Esophagus muscularis mucosa (tissue), 4 donors: ENCODE measurements at places on chromosomes 11 and 22. TPM values are rescaled to one million over a fixed set of nuclear protein-coding genes. Genes with fewer than 3 reads are reported as not detected.

DNA sequence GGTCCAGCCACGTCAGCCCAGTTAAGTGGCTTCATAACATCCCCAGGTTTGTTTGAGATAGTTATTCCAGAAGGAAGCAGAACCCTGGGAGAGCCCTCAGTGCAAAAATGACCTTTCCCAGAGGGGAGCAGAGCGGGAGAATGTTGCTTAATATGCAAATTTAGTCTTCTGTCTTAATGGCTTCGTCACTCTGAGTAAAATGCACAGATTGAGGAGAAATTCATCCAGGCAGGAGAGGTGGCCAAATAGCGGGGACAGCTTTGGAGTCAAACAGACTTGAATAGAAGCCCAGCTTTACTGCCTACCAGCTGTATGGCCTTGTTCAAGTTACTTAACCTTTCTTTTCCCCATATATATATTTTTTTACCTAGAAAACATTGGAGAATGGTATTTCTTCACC is 12.3 kb upstream of the NRGN start:
- no peaks in the 10 kb centered on the region for H3K27me3 ChIP-seq
- H3K27ac ChIP-seq: no peak overlapping the region
- H3K36me3 ChIP-seq: no peaks in the 10 kb centered on the region
- no peak for DNase-seq
- peaks cover 13% of the 10 kb centered on the region for H3K4me1 ChIP-seq

- no peak overlapping the region for H3K27ac ChIP-seq
- no peaks in the 10 kb centered on the region for H3K4me1 ChIP-seq
- H3K4me3 ChIP-seq: no peak overlapping the region
- no peak for DNase-seq
- no peaks in the 10 kb centered on the region for H3K36me3 ChIP-seq
Measured at GRCh38 chr11:99199341-99199740, 178.6 kb downstream of the CNTN5 start.

- no peak overlapping the region for H3K4me3 ChIP-seq
- H3K27ac ChIP-seq: no peak overlapping the region
- peaks cover 36% of the 10 kb centered on the region for H3K36me3 ChIP-seq
Measured at GRCh38 chr22:24367841-24368240, 59.6 kb upstream of the ADORA2A start.

DNA sequence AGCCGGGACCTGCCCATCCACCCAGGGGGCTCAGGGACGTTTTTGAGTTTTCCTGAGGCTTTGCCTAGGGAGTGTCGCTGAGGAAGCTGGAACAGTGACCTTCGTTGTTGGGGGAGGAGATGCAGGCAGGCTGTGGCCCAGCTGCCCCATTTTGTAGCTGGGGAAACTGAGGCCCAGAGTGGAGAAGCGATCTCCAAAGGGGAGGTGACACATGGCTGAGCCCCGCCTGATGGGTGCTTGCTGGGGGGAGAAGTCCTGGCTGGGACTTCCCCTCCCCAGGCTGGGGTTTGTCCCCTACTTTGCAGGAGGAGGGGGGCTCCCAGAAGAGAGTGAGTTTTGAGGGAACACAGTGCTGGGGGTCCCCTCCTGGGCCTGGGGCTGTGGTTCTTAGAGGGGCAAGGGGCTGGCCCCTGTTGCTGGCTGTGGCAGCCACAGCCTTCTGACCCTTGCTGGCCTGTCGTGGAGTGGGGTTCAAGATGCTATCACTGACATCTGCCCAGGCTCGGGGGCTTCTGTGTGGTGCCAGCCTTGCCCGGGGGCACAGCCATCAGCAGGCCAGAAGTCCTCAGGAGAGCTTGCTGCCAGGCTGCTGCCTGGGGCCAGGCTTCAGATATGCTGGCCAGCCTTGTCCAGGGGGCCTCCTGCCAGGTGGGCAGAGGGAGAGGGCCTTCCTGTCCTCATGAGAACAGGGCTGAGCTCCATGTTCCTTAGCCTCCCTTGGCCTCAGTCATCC is 21.4 kb downstream of the KCNQ1 start:
- no peak overlapping the region for H3K27ac ChIP-seq
- no peaks in the 10 kb centered on the region for H3K4me1 ChIP-seq
- DNase-seq: no peak
- H3K4me3 ChIP-seq: no peak overlapping the region
- H3K36me3 ChIP-seq: no peaks in the 10 kb centered on the region
- peaks cover 47% of the 10 kb centered on the region for H3K27me3 ChIP-seq

GRCh38 chr11:50192743-50193142 is 160.1 kb downstream of the OR4C45 start:
- no peak overlapping the region for H3K4me3 ChIP-seq
- H3K36me3 ChIP-seq: no peaks in the 10 kb centered on the region
- H3K4me1 ChIP-seq: no peaks in the 10 kb centered on the region
- H3K27ac ChIP-seq: no peak overlapping the region

DNA sequence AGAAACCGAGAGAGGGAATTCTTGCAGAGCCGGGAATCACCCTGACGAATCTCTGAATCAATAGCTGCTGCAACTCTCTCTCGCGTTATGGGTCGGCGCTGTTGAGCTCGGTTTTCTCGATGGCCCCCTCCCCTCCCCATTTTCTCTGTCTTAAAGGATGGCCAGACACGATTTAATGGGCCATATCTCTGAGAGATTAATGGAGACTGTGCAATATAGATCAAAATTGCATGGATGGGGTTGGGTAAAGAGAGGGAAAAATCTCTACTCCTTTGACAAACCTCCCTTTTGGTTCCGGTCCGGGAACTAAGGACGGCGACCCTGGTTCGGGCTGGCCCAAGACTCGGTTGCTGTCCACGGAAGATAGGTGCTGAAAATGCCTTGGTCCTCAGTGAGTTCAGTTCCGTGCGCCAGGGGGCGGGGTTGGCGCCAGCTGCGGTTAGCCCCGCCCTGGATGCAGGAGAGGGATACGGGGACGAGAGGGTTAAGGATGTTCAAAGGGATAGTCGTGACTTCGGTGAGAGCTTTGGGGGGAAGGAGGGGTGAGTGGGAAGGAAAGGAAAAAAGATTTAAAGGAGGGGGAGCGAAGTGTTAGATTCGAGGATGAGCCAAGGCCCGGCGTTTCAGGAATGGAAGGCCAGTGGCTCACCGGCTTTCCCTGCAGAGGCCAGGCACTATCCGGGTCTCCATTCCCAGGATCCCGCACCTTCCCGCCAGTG is 103.6 kb upstream of the HSD17B12 start:
- H3K4me3 ChIP-seq: peak overlapping the region; percentile 35
- H3K36me3 ChIP-seq: no peaks in the 10 kb centered on the region
- H3K4me1 ChIP-seq: peaks cover 65% of the 10 kb centered on the region
- H3K27me3 ChIP-seq: peaks cover 100% of the 10 kb centered on the region
- H3K27ac ChIP-seq: no peak overlapping the region

Gene OR51B4
- not detected for total RNA-seq

DNA sequence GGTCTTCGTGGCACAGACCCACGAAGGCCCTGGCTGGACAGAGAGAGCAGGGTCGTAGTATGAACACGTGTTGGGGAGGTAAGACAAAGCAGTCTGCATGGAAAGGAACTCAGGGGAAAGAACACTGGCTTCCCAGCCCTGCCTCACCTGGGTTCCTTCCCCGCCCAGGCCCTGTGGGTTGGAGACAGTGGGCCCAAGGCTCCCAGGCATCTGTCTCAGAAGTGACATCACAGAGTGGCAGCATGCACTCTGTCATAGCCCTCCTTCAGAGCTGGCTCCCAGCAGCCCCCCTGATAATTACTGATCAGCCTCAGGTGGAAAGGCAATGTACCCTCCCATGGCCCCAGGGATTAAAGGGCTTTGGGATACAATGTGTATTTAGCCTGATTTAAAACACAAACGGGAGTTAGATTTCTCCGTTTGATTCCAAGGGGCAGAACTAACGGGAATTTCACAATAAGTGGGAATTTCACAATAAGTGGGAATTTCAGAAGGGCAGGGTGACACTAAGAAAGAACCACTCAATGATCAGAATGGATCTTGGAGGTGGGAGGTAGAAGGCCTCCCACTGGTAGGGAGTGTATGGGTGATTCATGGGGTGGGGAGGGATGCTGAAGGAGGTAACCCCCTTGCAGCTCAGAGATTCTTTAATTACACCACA is 65.1 kb downstream of the SLC22A12 start:
- peaks cover 3% of the 10 kb centered on the region for H3K4me1 ChIP-seq
- no peak overlapping the region for H3K4me3 ChIP-seq
- no peak overlapping the region for H3K27ac ChIP-seq
- no peaks in the 10 kb centered on the region for H3K27me3 ChIP-seq
- no peaks in the 10 kb centered on the region for H3K36me3 ChIP-seq

Gene ACAD8
- total RNA-seq: 20.9 TPM

- no peaks in the 10 kb centered on the region for H3K36me3 ChIP-seq
- H3K27ac ChIP-seq: no peak overlapping the region
Measured at GRCh38 chr11:124069429-124070401, 28.6 kb upstream of the OR10G7 start.

DNA sequence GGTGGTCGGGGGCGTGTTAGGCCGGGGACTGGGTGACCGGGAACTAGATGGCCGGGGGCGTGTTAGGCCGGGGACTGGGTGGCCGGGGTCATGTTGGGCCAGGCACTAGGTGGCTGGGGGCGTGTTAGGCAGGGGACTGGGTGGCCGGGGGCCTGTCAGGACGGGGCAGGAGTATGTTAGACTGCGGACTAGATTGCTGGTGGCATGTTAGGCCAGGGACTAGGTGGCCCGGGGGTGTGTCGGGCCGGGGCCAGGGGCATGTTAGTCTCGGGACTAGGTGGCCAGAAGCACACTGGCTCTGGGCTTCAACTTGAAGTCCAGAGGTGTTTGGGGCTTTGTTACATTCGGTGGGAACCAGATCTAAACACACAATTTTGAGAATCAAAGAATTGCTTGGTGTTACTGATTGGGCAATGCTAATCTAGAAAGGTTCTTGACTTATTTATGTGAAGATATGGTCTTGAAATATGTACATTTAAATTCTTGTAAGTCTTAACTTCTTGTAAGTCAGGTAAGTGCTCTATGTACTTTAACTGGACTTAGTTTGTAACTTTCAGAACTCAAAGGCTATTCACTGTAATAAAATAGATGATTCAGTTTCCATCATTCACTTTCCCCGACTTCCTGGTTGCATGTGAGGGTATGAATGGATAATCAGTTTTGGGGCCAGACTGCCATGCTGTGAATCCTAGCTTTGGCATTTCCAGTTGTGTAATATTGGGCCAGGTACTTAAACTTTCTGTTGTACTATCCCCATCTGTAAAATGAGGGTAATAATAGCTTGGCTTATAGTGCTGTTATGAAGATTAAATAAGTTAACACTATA is 1.1 kb downstream of the EXT2 start:
- DNase-seq: no peak
- H3K4me1 ChIP-seq: peaks cover 30% of the 10 kb centered on the region
- H3K4me3 ChIP-seq: peak overlapping the region; percentile 95

DNA sequence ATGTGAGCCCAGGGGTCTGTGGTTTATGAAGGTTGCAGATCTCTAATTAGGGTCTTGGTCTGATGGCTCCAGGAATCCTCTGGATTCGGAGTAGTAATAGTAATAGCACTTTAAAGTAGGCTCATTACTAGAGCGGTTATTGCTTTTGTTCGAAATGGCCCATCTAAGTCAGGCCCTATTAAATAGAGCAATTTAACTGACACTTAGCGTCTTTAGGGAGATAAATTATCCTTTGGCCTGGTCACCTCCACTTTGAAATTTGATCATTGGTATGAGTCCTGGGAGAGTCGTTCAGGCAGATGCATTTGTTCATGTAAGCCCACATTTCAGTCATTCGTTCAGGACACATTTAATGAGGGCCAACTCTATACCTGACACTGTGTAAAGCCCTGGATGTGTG is 54.8 kb downstream of the LDLRAD3 start:
- no peaks in the 10 kb centered on the region for H3K36me3 ChIP-seq
- H3K4me3 ChIP-seq: no peak overlapping the region
- no peak overlapping the region for H3K27ac ChIP-seq

DNA sequence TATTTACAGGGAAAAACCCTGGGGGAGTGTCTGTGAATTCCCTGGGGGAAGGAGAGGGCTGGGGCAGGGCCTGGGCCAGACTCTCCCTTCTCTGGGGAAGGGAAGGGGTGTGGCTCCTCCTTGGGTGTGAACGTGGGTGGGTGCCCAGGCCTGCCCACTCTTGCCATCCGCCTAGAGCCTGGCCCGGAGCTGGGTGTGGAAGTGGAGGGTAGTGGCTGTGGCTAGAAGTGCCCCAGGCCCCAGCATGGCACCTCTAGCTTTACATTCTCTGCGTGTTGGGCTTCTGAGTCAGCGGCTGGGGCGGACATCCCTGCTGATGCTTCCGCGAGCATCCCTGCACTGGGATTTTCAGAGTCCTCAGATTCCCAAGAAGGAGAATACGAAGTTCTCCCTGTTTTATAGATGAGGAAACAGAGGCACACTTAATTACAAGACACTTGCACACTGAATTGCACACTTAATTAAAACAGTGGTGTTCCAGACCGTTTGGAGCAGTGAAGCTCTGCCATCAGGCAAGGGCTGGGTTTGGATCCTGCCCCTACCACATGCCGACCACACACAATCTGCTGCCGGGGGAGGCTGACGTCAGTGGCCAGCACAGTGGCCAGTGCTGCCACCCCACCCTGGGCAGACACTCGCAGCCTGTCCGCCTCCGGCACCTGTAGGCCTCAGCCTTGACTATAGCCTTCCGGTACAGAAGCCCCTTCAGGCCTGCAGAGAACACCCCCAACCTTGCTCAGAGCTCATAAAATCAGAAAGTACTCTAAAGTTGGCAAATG is 7.6 kb downstream of the BAD start:
- no peak overlapping the region for H3K4me3 ChIP-seq
- no peaks in the 10 kb centered on the region for H3K27me3 ChIP-seq
- no peak overlapping the region for H3K27ac ChIP-seq
- no peak for DNase-seq
- H3K4me1 ChIP-seq: peaks cover 18% of the 10 kb centered on the region

Gene ASRGL1
- total RNA-seq: 6.8 TPM

DNA sequence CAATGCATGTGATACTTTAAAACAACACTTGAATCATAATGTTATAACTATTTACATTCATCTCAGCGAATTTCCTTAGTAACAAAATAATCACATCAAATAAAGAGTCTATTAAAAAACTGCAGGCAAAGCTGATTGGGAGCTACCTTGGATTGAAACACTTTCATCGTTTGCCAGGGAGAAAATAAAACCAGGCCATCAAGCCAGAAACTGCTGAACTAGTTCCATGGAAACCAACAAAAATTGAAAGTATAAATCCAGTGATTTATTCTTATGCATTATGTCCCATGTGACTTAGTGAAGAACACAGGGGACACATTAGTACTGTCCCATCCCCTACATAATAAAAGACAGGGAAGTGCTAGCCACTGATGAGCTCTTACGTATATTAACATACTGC is 21.7 kb downstream of the SLC35F2 start:
- no peak overlapping the region for H3K27ac ChIP-seq
- no peak overlapping the region for H3K4me3 ChIP-seq
- no peak for DNase-seq
- peaks cover 18% of the 10 kb centered on the region for H3K4me1 ChIP-seq
- H3K36me3 ChIP-seq: no peaks in the 10 kb centered on the region

- no peak for DNase-seq
- H3K4me3 ChIP-seq: no peak overlapping the region
- H3K27me3 ChIP-seq: no peaks in the 10 kb centered on the region
- no peak overlapping the region for H3K27ac ChIP-seq
- H3K4me1 ChIP-seq: no peaks in the 10 kb centered on the region
Measured at GRCh38 chr11:39327302-39327701, 2132.2 kb downstream of the LRRC4C start.

DNA sequence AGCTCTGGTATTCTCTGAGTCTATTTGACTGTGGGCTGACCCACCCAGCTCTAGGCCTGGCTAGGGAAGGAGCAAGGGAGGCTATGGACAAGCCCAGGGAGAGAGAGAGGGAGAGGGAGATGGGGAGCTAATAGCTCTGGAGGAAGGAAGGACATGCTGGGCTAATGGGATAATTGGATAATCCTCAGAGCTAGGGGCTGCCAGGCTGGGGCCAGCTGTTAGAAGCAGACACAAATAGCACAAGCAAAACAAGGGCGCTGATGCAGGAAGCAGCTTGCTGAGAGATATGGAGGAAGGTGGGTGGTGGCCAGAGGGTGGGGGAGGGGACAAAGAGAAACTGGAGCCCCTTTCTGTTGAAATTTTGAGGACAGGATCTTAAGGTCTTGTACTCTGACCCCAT is 23.2 kb downstream of the ADORA2A start:
- peaks cover 8% of the 10 kb centered on the region for H3K4me1 ChIP-seq
- DNase-seq: no peak
- no peaks in the 10 kb centered on the region for H3K27me3 ChIP-seq
- H3K36me3 ChIP-seq: no peaks in the 10 kb centered on the region
